RPMI8226 (cell line): ENCODE measurements at places on chromosomes 3 and 15.

DNA sequence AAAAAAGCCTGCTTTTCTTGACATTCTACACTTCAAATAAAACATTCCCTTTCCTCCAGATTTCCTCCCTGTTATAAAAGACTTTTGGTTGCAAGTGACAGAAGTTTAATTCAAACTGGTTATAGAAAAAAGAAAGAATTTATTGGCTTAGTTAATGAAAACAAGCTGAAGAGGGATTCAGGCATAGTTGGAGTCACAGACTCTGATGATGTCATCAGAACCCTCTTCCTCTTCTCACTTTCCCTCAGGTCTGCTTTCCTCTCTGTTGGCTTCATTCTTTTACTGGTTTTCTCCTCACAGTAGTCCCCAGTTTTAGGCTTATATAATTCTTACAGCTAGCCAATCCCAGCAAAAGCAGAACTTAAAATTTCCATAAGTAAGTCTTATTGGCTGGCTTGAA is 32.0 kb upstream of the MBNL1 start:
- DNase-seq, result no peak

DNA sequence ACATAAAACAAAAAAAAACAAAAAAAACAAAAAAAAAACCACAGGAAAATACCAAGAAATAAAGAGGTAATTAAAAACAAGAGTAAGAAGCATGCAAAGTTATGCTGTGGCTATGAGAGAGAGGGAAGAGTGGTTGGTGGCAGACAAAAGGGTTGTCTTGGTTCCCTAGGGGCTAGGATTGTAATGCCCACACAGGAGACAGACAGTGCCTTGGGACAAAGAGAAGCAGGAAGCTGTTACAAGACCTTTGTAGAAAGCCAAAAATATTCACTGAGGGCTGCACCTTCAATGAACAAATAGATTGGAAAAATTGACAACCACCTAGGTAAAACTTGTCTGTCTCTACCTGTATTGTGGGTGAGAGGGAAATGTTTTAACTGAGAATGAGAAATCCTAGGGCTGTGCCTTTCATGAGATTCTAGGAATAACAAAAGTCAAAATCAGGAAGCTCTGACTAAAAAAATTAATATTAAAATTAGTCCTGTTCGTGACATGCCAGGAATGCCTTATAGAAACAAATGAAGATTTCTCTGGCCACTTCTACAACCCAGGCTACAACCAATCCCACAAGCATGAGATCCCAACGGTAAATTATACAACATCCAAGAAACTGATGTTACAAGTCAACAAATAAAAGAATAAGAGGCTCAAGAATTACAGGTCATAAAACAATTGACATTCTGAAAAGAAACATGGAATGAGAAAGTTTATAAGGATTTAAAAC is 45.0 kb upstream of the PRICKLE2 start:
- no peak for DNase-seq

- DNase-seq, result no peak
Measured at GRCh38 chr15:70463453-70463834, 299.9 kb downstream of the UACA start.

- DNase-seq, result peak; percentile 55
Measured at GRCh38 chr3:184380185-184380626, 352 bp downstream of the CHRD start.

- no peak for DNase-seq
Measured at GRCh38 chr3:73787620-73788019, 162.9 kb upstream of the PDZRN3 start.

GRCh38 chr3:64687781-64688604 is at the start of gene ADAMTS9:
TSS of gene ADAMTS9 (minus strand) at chr3:64688000. CDS start at chr3:64687657, 343 bp downstream.
- DNase-seq, result no peak

DNA sequence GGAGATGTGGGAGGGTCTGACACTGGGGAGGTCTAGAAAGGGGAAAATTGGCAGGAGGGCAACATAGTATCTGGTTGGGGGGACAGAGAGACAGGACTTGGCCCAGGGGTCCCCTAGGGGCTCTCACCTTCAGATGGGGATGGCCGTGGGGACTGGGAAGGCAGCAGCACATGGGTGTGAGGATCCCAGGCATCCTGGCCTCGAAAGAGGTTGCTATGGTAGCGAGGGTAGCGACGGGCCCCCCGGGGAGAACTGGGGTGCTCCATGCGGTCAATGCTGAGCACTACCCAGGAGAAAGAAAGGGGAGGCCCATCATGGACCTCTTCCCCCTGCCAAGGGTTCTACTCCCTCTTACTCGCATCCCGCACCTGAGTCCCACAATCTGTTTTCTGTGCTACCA is 12.5 kb upstream of the SLC26A6 start:
- DNase-seq, result no peak
